Uterine smooth muscle cell (primary cell): ENCODE measurements at places on chromosomes 1 and 21. TPM values are rescaled to one million over a fixed set of nuclear protein-coding genes. Genes with fewer than 3 reads are reported as not detected.

ZSWIM5 gene
- 0.89 and 1.2 TPM in 2 replicates for total RNA-seq

LCE6A gene
- not detected in 2 replicates for total RNA-seq

MAB21L3 gene
- total RNA-seq: 0.11 and 0.12 TPM in 2 replicates

PROK1 gene
- not detected in 2 replicates for total RNA-seq

LPAR3 gene
- 16.7 and 24.3 TPM in 2 replicates for total RNA-seq

NHLH1 gene
- not detected in 2 replicates for total RNA-seq

CDCA8 gene
- total RNA-seq: 5.2 and 27.9 TPM in 2 replicates
